ENCODE measurements at places on chromosomes 1 and 21.

GRCh38 chr1:65480684-65481405 lies 60.4 kb downstream of the LEPR start:
- DNase-seq = no peak

GRCh38 chr1:109977225-109977624 lies 7.3 kb upstream of the AHCYL1 start:
- DNase-seq = no peak

DNA sequence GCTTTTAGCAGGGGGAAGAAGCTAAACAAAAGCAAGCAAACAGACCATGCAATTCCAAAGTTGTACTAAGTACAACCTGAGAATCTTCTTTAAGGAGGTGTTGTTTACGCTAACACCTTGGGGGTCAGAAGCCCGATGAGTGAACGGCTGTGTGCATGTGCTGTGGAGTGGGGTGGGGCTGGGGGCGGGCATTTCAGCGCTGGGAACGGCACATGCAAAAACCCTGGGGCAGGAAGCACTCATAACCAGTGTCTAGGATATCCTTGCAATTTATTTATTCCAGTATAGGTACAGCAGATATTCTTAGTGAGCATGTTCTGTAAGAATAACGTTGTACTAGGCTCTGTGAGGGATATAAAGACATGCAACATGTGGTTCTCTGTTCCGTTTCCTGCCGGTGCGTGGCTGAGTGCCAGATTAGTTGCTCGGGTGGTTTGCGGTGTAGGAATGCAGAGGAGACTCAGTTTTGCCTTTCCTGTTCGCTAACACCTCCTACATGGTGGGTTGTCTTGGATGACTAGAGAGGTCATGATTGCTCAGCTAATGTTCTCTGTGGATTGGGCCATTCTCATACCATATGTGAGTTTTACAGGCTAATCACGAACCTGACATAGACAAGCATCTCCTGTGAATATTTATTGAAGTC lies 3.7 kb downstream of the FASLG start:
- no peak for DNase-seq

DNA sequence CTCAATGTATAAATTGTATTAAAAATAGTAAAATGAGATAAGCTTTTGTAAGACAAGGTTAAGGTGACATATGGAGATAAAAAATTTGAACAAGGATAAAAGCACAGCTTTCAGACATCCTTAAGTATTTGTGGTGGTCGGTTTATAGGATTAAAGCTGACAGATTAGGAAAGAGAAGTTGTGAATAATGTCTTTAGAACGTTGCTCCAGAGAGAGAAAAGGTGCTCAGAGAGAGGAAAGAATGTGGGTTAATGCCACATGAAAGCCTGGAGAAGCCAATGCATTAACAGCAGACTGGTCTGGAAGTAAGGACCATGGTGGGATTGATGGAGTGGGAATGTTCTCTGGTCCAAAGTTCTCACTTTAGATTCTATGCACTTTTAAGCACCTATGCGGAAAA lies 44.8 kb downstream of the ATP6V1G3 start:
- no peak for DNase-seq

- DNase-seq = no peak
Observed at GRCh38 chr1:62356257-62356835, 37.1 kb upstream of the KANK4 start.

GRCh38 chr1:43711524-43712386 lies 4.4 kb downstream of the ST3GAL3 start:
- DNase-seq = no peak

DNA sequence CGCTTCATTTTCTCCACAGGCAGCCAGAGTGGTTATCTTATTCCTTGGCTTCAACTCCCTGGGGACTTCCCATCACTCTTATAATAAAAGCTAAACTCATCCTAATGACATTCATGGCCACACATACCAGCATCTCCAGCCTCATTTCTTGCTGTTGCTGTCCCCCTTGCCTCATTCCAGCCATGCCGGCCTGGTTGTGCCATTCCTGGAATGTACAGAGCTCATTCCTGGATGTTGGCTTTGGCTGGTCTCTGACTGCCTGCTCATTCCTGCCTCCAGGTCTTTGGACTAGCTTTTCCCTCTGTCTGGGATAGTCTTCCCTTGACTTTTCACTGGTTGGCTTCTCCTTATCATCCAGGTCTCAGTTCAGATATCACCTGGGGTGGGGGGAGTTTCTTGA lies 2.4 kb upstream of the PEF1 start:
- DNase-seq = no peak

- no peak for DNase-seq
Observed at GRCh38 chr1:207217778-207218511, 103.5 kb upstream of the CD55 start.

DNA sequence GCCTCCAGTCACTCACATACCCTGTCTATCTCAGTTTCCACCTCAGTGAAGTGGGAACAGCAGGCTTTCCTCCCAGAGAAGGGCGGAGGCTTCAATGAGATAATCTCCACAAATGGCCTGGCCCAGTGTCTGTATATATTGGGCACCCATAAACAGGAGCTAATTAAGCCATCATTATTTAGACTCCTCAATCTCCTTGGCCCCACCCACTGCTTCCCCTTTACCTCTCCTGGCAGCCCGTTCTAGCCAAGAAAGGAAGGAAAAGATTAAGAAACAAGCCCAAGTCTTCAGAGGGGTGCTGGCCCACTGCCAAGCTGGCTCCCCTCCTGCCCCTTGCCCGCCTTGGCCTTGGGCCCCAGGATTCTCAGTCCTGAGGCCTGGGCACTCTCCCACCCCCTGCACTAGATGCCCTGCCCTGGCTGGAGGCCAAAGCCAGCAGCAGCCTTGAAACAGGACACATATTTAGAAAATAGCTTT lies 15.9 kb upstream of the EPB41 start:
- DNase-seq = no peak

DNA sequence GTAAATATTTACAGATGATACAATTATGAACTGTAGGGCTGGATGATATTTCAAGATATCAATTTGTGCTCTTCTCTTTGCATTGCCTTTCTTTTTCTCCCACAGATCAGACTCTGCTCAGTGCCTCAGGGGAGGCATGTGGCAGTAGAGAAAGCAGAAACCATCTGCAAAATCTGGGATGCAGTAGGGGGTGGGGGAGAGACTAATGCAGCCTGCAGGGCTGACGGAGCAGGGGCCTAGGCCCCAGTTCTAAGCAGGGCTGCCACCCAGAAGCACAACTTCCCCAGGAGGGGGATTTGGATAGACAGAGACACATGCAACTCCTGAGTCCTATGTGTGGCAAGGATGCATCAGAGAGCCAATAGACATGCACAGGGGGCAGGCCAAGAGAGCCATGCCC lies 511.6 kb downstream of the SMYD3 start:
- no peak for DNase-seq

Data from hippocampal formation (tissue), 2 donors.